IPS DF 6.9 (cell line): ENCODE measurements at places on chromosomes 2 and 18.
A peak's percentile ranks its signal among the peaks of the same experiment; 100 is the strongest.

GRCh38 chr18:62329691-62330454 lies 4.8 kb downstream of the TNFRSF11A start:
- no peak for DNase-seq

- DNase-seq: no peak
These were observed 54.2 kb upstream of the CREB1 start for GRCh38 chr2:207475546-207475945.

DNA sequence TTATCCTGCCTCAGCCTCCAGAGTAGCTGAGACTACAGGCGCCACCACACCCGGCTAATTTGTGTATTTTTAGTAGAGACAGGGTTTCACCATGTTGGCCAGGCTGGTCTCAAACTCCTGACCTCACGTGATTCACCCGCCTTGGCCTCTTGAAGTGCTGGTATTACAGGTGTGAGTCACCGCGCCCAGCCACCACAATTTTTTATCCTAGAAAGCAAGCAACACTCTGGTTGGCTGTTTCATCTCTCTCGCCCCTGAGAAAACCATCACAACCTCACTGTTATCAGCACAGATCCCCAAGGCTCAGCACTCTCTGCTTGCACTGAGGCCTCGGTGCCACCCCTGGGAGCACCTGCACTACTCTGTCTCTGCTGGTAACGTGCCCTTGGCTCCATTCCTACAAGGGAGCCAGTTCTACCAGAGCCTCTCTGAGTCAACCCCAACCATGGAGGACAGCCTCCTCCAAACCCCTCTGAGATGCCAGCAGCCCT lies 134.8 kb upstream of the AGAP1 start:
- no peak for DNase-seq

- no peak for DNase-seq
These were observed 173.9 kb upstream of the ERBB4 start for GRCh38 chr2:212712466-212712865.

GRCh38 chr2:231519975-231520555 lies 10.2 kb downstream of the NMUR1 start:
- DNase-seq: no peak

DNA sequence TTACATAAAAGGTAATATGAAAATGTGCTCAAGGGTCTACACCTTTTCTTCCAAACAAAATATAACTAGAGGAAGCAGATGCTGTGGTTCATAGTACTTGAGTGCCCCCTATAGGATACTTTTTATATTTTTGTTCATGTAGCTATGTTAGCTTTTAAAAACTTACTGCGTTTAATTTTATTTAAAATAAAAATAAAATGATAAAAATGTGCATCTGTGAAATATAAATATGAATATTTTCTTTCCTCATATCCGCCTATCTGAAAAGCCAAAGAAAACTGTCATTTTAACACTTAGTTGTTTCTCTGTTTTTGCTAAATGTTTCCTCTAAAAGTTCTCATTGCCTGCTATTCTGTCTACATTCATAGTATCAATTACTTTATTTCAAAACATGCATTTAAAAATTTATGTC lies 9.6 kb upstream of the LRP1B start:
- no peak for DNase-seq

- DNase-seq: no peak
These were observed 224.1 kb downstream of the PHLPP1 start for GRCh38 chr18:62939433-62939832.

- no peak for DNase-seq
These were observed 68.4 kb downstream of the FAM210A start for GRCh38 chr18:13657974-13658373.

- DNase-seq: no peak
These were observed 647.5 kb upstream of the SETBP1 start for GRCh38 chr18:44033144-44033701.

DNA sequence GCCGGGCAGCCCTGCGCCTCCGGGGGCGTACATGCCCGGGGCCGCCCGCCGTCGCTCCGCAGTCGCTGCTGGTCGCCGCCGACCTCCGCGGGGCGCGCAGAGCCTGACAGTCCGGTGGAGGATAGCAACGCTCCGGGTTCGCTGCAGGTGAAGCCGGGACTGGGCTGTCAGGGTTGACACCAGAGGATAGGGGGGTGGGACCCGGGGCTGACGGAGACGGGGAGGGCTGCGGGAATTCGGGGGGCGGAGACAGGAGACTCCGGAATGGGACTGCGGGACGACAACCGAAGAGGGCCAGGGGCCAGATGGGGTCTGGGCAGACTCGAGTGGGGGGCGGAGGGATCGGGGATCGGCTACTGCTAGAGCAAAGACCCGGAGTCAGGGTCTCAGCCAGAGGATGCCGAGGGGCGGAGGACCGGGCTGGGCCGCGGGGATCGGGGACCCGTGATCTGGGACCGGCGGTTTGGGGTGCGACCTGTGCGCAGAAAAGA lies 403 bp downstream of the TMEM127 start:
- DNase-seq: no peak

DNA sequence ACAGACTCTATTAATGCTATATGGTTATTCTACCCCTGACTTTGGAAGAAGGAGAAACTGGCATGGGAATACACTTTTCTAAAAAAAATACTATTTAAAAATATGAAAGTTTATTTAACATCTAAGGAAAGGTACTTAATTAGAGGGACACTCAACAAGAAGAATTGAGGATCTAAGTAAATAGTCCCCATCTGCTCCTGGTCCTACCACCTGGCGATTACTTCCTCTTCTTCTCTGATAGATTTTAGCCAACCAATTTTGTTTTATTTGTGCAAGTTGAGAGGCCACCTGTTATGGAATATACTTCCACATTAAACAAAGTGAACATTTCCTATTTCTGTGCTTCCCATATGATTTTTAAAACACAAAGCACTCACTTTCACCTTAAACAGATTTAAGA lies 111.7 kb downstream of the BCL2 start:
- DNase-seq: no peak

DNA sequence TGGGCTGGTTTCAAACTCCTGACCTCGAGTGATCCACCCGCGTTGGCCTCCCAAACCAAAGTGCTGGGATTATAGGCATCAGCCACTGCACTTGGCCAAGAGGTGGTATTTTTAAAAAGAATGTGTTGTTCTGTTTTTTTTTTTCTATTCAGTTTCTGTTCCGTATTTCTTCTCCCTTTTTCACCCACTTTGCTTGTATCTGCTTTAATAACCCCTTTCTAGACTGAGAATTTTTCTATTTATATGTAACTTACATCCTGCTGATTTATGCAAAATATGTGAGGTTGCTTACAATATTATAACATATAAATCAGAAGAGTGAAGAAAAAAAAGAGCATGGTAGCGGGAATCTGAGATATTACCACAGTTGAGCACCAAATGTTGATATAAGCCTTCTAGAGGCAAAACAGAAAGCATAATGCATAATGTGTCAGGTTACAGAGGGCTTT lies 17.2 kb upstream of the LYPD6B start:
- no peak for DNase-seq

DNA sequence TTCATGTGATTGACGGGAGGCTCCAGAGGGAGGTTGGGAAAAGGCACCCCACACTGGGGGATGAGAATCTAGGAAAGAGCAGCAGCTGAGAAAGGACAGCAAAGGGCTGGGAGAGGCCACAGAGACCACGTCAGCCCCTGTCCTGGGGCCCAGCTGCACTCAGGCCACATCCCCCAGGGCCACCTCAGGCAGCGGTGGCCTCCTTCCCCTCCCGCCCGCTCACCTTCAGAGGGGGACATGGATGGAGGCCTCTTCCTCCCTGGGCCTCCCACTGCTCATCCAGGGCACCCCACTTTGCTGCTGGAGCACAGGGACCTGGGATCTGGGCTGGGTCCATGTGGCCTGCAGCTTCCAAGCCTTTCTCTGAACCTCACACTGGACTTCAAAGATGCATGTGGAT lies 199.8 kb upstream of the HDAC4 start:
- DNase-seq: no peak

GRCh38 chr18:79855147-79855933 lies 57.6 kb downstream of the KCNG2 start:
- DNase-seq: no peak

DNA sequence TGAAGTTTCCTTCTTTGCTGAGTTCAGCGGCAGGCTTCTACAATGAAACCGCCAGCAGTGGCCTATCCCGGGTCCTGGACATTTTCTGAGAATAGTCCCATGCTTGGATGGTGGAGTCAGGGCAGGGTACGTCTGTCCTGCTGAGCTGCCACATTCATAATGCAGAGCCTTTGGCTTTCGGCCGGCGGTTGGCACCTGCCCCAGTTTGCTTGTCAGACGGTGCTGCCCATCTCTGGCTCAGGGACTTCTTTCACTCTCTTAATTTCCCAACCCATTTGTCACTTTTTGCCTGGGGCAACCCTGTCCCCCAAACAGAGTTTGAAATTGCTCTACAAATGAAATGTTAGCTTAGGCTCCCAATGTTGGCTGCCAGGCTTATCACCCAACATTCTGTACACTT lies 57.2 kb downstream of the SOX11 start:
- DNase-seq: no peak

- no peak for DNase-seq
These were observed 14.3 kb downstream of the PLB1 start for GRCh38 chr2:28510184-28510583.

GRCh38 chr2:233399306-233400225 lies 45.3 kb downstream of the DGKD start:
- DNase-seq: peak; percentile 18

DNA sequence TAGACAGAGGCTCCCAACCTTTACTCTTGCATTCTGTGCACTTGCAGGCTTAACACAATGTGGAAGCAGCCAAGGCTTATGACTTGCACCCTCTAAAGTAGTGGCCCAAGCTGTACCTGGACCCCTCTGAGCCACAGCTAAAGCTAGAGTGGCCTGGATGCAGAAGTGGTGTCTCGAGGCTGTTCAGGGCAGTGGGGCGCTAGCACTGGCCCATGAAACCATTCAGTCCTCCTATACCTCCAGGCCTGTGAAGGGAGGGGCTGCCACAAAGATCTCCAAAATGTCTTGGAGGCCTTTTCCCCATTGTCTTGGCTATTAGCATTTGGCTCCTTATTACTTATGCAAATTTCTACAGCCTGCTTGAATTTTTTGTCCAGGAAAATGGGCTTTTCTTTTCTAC lies 207.7 kb downstream of the OSR1 start:
- no peak for DNase-seq

DNA sequence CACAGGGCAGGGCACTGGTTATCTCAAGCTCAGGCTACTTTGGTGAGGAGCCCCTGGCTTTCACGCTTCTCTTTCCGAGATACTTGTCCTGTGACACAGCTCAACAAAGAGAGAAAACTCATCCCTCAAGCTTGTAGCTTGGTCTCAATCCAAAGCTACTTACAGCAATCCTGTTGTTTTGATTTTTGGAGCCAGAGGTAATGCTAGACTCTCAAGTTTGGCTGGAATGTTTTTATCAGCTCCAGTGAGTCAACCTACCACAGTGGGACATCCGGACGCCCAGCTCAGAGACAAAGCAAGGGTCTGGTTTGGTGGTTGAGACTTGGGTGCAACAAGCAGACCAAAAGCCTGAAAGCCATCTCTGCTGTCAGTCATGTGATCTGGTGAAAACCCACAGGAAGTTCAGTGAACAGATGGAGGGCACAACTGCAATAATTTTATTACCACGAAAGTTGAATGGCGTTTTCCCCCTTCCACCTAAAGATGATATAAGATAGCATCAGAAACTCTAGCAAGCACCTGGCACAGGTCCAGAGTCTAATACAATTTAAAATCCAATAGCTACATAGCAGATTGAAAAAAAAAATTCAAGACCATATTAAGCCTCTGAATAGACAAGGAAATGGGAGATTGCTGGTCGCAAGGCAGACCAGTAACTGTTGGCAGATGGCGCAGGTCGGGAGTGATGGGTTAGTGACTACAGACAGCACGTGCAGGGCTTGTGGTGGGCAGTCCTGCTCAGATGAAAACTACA lies 102.3 kb upstream of the SMAD7 start:
- DNase-seq: no peak

GRCh38 chr2:105143467-105144151 lies 97.9 kb upstream of the GPR45 start:
- DNase-seq: no peak

GRCh38 chr2:237321746-237322145 lies 92.2 kb downstream of the COL6A3 start:
- DNase-seq: no peak

GRCh38 chr2:124286089-124286783 lies 261.1 kb downstream of the CNTNAP5 start:
- peak; percentile 9 for DNase-seq

DNA sequence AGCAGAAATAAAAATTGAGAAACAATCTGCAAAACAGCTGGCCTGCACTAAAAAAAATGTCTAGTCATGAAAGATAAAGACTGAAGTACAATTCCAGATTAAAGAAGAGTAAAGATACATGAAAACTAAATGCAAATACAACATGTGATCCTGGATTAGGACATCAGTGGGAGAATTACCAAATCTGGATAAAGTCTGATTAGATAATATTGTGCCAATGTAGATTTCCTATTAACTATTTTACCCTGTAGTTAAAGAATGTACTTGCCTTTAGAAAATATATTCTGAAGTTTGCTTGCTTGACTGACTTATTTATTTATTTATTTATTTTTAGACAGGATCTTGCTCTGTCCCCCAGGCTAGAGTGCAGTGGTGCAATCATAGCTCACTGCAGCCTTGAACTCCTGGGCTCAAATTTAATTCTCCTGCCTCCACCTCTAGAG lies 58.7 kb downstream of the ASXL2 start:
- DNase-seq: no peak

DNA sequence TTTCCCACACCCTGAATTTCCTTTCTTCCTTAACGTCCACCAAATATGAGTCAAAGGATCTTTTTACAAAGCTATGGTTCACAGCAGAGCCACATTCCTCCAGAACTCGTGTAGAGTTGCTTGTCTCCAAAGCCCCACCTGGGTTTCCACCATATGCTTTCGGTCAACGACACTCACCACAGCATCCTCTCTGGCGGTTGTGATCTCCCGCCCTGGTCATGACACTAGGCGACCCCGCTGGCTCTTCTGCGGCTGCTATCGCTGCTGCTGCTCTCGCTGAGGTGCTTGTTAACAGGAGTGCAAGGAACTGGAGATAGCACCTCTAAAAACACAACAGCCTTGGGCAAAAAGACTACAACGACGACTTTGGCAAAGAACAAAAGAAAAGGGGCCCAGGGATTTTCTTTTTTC lies 340 bp downstream of the SLC40A1 start:
- DNase-seq: no peak

DNA sequence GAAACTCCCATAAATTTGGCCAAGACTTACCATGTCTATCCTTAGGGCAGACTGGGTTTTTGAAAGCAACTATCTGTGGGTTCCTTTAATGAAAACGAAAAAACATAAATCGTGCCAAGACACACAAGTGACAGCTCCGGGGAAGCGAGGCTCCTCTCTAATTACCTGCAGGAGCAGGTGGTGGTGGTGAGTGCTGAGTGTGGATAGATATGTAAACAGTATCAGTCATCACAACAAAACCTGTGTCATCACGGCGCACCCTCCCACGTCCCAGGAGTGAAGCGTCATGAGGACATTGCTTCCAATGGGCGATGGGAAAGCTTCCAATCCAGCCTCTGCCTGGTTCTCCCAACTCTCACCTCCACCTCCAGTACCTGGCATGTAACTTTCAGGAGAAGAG lies 31.3 kb downstream of the ACKR3 start:
- DNase-seq: no peak

DNA sequence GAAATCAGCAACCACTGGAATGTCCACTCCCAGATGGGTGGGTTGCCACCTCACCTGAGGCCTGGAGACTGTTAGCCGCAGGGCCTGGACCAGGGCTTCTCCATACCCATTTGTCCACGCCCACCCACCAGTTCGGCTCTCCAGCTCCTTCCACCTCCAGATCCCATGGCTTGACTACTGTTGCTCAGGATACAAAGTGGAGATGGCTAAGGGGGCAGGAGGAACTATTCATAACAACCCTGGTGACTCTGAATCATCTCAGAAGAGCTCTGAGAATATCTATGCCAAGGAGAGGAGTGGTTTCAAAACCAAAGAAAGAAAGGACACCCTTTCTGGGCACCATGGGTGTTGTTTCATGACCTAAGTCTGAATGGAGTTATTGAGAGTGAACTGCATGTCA lies 145.8 kb downstream of the LAMA3 start:
- DNase-seq: no peak
